RPMI8226 (cell line): ENCODE measurements at places on chromosomes 1 and 21.

- DNase-seq: no peak
These were observed 131.1 kb downstream of the HLCS start for GRCh38 chr21:36835383-36835795.

DNA sequence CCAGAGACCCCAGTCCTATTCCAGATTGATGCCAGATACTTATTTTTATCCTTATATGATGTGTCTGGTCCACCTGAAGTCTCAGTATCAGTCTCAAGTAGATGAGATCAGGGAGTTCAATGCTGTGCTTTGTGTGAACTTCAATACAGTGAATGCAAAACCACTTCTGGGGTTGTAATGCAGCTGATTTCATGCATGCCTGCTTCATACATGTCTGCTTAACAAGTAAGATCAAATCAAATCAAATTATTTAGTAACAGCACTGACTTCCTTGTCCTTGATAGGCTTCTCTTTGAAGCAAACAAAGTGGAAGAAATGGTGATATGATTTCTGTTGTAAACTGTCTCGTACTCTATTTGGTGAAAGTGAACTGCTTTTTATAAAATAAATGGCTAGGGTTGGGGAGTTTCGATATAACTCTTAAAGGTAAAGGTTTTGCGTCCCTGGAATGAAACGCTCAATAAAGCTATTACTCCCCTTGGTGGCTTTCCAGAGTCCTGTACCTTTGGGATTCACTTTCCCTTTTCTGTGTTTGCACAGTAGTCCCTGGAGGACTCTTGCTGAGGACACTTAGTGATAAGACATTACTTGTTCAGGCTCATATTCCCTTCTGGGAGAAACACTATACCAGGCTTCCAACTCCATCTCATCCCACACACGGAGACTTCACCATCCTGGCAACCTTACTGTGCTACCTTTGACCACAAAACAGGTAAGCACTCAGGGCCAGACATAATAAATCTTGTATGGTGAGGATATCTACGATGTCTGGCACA, 59.3 kb downstream of the FH start:
- no peak for DNase-seq

DNA sequence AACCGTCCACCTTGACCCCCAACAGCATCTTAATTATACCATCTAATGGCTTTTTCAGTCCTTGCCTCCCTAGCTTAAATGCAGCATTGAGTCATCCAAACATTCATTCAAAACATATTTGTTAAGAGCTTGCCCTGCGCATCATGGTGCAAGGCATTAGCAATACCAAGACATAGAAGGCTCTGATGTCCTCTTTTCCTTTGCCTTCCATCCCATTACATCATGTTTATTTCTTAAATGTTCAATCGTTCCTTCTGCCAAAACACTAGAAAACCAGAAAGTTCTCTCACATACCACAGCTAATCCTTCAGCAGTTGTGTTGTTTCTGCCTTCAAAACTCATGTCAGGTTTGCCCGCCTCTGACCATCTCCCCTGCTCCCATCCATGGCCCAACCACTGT, 29.8 kb upstream of the VTCN1 start:
- DNase-seq: no peak

- DNase-seq: no peak
These were observed 52.3 kb upstream of the COL18A1 start for GRCh38 chr21:45352621-45353139.

DNA sequence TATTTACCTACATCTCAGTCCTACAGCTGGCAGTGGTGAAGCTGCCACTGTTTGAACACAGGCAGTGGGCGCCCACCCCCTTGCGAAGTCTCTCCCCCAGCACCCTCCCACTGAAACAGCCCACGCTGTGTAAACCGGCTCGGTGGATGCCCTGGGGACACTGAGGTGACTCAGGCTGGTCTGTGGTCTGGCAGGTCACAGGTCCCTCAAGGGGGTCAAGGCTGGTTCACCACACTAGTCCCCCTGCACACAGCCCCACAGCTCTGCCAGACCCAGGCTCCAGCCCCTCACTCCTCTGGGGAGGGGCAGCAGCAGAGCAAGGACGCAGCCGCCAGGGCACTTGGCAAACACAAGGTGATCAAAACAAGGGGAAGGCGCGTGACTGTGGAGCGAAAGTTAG, 7.6 kb downstream of the CHD5 start:
- no peak for DNase-seq

DNA sequence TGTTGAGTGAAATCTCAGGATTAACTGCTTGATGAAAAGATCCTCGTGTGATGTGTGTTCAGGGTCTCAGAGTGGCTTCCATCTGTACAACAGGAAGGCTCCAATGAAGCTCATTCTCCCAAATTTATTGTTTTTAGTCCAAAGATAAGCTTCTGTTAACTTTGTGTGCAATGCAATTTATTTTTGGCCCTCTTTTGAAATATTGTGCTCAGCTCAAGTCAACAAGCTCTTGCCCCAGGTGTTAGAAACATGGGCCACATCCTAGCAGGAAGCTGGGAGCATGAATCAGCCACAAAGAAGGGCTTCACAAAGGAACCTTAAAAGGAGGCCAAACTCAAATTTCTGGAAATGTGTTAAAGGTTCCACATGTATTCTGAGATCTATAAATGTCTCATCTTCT, 135.7 kb downstream of the PCP4 start:
- no peak for DNase-seq

- DNase-seq: peak; percentile 91
These were observed 5.2 kb downstream of the AGMAT start for GRCh38 chr1:15579683-15580047.

DNA sequence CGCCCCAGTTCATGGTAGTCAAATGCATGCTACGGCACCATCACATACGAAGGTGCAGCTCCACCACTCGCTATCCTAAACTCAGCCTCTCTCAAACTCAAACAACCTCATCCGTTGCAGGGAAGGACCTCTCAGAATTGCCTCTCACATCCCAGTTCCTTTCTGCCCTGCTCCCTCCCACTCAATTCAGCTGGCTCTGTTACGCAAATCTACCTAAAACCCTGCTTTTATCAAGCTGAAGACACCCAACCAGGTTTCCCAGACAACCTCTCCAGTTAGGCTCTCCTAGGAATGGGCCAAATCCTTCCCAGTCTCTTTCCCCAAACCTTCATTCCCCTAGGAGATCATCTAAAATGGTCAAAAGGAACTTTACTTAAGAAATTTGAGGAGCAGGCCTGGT, 62.9 kb downstream of the CLSTN1 start:
- DNase-seq: no peak

DNA sequence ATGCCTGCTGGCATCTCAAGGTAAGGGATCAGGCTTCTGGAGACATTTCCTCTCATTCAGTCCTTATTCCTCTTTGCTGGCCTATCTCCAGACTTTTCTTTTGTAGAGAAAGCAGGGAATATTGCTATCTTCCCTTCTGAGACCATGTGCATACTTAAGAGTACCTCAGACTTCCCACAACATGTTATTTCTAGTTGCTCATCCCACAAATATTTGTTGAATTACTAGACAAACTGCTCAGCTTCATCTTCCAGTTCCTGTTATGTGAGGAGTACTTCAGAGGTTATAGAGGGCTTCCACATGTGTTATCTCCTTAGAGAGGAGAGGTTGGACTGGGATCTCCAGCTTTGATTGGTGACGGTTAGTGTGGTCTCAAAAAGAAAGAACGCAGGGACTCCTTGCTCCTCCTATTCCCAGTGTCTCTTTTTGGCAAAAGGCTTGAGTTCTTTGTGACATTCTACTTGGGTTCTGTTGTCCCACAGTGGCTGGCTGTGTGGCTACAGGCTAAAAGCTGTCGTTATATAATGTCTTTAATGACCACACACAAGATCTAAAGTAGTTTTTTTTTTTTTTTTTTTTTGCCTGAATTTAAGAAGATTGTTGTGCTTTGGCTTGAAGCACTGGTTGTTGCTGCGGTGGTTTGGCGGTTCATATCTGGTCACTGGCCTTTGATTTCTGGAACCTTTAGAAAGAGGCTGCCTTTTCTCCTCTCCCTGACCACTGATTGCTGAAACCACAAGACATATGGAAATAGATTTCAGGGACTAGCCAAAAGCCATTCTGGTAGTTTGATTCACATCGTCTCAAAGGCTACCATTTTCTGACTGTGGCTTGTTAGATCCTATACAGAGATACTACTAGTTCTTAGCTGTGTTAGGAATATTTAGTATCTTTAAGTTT, 78.7 kb downstream of the FGGY start:
- DNase-seq: no peak

DNA sequence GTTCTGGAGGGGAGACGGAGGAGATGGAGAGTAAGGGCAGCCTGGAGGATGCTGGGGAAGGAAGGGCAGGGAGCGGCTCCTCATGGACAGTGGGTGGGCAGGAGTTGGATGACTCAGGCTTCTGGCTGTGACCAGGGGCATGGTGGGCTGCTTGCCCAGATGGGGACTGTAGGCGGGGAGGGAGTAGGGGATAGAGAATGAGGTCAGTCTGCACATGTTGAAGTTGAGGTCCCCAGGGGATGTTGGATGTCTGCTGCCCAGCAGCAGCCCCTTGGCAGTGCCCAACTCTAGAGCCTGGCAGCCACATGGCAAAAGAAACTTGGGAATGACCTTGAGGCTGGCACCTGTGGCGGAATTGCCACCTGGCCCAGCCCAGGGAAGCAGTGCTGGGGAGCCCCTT, 6.4 kb downstream of the SELENON start:
- no peak for DNase-seq

- no peak for DNase-seq
These were observed 111.9 kb upstream of the C21orf91 start for GRCh38 chr21:17931080-17931479.
